ENCODE measurements at places on chromosomes 3 and 15.

- no peak for DNase-seq
Measured at GRCh38 chr3:180871901-180872300, 40.6 kb upstream of the FXR1 start.

GRCh38 chr15:65192016-65192415, 6.9 kb upstream of the CLPX start:
- DNase-seq = peak; percentile 18

GRCh38 chr3:167918686-167919085, 177.0 kb downstream of the GOLIM4 start:
- no peak for DNase-seq

GRCh38 chr3:14652-15051, 181.9 kb upstream of the CHL1 start:
- DNase-seq = no peak

DNA sequence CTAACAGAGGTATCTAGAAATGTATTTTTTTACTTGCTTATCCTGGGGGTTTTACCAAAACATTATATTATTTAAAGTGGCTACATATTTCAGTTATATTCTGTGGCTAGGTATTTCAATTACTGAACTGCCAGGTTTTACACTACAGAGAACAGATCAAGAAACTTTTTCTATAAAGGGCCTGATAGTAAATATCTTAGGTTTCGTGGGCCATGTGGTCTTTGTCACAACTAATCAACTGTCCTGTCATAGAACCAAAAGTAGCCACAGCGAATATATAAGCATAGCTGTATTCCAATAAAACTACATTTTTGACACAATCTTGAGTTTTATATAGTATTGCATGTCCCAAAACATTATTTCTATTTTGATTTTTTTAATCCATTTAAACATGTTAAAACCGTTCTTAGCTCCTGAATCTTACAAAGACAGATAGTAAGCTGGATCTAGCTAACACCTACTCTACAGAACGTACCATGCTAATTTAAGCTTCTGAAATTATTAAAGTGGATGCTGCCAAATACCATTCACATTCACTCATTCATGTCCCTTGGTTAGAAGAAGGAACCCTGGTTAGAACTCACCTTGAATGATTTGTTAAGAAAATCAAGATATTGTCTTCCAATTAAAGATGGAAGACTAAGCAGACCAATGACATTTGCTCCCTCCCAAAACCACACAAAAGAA, 118.2 kb upstream of the TGFBR2 start:
- no peak for DNase-seq

DNA sequence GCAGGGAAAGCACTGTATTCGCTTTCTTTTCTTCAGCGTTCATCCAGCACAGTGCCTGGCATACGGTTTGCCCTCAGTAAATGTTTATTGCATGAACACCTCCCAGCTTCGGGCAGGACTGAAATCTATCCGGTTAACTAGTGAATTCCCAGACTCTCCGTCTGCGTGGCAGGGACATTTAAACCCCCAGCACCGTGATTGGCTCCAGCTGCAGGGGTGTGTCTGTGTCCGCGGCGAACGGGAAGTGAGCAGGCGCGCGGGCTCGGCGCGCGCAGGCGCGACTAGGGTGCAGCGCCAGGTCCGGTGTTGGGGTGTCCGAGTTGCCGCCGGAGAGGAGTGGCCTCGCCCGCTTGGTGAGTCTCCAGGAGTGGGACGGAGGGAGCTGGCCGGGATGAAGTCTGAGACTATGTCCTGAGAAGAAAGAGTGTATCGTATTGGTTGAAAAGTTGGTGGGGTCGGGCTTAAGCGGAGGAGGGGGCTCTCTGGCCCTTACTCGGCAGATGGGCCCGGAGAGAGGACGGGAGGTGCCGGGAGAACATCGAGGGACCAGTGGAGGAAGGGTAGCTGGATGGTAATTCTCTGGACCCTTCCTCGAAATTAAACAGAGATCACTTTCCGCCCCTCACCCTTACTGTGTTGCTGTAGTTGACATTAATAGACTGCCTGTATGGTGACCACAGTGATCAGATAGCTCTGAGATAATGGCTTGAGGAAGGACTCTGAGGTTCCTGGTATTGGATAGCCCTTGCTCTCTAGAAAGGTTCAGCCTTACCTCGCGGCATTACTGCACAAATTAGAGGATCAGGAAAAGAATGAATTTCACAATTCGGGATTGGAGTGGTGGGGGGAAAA, at the start of gene SNAP23:
TSS of gene SNAP23 (plus strand) at position 274 of the 852 bp plus-strand sequence. CDS start 16,213 bp downstream, outside the sequence.
- DNase-seq = peak; percentile 98

GRCh38 chr3:195040094-195040493, 230.9 kb downstream of the XXYLT1 start:
- no peak for DNase-seq

DNA sequence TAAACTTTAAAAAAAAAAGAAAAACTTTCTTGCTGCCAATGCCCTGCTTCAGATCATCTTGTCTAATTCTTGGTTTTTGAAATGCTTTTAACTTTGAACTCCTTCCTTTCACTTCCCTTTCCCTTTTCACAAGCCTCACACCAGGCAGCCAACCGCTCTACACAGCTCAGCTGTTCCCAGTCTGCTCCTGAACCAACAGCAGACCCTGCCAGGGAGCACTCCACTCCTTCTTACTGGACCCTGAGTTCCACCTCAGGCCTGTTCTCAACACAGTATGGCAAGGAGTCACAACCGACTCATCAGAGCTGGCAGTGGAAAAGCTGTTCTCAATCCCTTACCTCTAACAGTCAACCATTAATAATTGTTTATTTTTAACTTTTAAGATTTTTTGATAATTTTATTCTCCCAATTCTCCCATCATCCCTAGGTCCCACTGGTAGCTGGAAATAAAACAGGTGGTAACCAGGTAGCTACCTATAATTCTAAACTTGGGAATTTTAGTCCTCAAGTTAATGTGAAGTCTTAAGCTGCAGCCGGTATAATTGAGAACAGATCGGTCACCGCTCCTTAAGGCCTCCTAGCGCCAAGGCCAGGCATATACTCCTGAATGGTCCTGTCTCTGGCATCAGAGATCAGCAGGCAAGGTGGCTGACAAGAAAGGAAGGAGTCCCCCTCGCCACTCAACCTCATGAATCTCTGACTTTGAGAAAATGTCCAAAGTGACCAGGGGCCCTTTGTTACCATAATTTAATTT, 43.9 kb downstream of the BOC start:
- DNase-seq = no peak

GRCh38 chr3:193140381-193140780, 100.6 kb upstream of the PLAAT1 start:
- no peak for DNase-seq

DNA sequence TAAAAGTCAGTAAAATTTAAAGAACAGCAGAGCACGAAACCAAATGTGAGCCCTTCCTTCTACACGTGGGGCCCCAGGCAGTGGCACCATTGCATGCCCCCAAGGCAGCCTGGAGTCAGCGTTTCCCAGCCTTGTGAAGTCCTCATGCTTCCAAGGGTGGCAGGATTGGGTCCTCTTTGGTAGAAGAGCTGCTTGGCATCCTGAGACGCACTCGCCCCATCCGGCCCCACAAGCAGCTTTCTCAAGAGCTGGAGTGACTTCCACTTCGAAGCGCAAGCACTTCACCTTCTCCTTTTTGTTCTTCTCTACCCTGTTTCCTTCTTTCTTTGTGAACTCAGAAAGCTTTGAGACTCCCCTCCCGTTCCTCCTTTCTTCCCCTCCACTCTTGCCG, 34.7 kb downstream of the ZNF710 start:
- DNase-seq = no peak

- DNase-seq = no peak
Measured at GRCh38 chr3:123899300-123899865, 15.3 kb upstream of the MYLK start.

DNA sequence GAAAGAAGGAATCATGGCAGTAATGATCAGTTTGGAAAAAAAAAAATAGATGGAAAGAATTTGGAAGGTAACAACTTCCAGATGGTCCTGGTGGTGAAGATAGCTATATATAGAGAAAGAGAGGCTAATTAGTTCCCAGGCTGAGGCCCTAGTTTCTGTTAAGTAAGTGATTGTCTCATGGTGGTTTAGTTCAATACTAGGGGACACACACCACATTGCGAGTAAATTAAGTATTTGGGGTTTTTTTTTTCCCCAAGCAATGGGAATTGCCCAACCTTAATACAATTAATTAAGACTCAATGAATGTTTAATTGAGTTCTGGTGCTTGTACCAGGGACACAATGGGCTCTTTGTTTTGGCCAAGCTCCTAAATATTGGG, 143.8 kb upstream of the WNT5A start:
- DNase-seq = no peak

- no peak for DNase-seq
Measured at GRCh38 chr3:22122567-22122966, 371.6 kb upstream of the ZNF385D start.

DNA sequence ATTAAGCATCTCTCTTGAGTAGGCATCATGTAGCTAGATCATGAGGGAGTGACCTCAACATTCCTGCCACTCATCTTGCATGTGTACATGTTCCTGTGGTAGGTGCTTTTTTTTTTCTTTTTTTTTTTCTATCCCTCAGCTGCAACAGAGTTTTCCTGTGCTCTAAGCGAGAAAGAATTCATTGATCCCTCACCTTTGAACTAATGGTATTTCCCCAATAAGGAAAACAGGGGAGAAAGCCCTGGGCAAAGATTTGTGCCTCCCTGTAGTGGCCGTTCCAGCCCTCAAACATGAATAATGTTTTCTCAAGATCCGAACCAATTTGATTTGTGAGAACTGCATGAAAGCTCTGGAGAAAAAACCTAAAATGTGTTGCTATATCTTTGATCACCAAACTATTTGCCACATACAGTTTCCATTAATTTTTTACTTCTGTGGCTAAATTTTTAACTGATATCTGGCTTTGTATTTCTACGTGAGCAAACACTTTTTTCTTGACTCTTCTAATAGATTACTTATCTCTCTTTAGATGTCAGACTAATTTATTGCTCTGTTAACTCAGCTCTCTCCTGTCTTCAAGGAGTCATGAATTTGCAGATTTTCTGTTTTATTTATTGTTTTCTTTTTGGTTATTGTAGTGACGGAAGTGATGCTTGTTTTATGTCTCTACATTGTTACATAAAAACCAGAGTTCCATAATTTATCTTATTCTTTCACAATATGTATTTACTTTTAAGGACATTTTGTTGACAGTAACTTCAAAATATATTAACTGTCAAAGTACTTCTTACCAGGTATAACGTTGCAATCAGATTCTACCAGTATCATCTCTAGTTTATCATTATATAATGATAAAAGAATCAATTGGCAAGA, 1396.5 kb downstream of the OTOL1 start:
- no peak for DNase-seq

GRCh38 chr3:188780193-188781147, 391.3 kb upstream of the TPRG1 start:
- no peak for DNase-seq

DNA sequence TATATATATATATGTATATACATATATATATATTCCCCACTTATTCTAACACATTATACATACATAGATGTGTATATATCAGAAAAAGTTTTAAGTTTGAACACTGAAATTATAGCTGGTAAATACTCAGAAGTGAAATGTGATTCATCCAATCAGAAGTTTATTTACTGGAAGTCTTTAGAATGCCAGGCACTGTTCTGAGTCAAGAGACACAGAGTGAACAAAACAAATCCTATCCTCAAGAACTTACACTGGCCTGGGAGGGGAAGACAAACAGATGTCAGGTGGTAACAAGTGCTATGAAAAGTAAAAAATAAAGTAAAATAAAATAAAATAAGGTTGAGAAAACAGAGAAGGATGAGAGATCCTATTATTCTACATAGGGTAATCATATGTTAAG, 13.4 kb downstream of the DHX36 start:
- no peak for DNase-seq

GRCh38 chr3:152209776-152210175, 59.0 kb upstream of the MBNL1 start:
- no peak for DNase-seq

DNA sequence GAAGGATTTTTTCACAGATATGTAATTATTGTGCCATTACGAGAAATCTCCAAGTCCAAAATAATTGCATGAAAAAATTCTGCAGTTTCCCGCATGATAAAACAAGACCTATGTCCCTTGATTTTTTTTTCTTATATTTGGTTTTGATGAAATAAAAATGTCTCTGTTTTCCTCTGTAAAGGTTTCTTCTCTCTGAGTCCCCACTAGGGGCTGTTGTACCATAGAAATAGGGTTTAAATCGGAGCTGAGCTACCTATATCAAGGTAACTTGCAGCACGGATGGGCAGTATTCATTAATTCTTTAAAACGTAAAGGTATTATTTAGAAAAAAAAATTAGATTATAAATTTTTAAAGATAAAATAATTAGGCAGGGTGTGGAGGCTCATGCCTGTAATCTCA, 66.6 kb upstream of the IGF1R start:
- no peak for DNase-seq

GRCh38 chr3:60081381-60082095, 1031.7 kb upstream of the CFAP20DC start:
- no peak for DNase-seq

DNA sequence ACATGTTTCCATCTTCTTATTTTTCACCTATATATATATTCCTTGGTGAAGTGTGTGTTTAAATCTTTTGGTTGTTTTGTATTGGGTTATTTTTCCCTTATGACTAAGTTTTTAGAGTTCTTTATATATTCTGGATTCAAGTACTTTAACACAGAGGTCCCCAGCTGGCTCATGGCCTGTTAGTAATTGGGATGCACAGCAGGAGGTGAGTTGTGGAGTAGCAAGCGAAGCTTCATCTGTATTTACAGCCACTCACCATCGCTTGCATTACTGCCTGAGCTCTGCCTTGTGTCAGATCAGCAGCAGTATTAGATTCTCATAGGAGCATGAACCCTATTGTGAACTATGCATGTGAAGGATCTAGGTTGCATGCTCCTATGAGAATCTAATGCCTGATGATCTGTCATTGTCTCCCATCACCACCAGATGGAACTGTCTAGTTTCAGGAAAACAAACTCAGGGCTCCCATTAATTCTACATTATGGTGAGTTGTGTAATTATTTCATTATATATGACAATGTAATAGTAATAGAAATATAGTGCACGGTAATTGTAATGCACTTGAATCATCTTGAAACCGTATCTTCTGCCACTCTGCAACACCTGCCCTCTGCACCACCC, 151.6 kb downstream of the RSRC1 start:
- peak; percentile 2 for DNase-seq

DNA sequence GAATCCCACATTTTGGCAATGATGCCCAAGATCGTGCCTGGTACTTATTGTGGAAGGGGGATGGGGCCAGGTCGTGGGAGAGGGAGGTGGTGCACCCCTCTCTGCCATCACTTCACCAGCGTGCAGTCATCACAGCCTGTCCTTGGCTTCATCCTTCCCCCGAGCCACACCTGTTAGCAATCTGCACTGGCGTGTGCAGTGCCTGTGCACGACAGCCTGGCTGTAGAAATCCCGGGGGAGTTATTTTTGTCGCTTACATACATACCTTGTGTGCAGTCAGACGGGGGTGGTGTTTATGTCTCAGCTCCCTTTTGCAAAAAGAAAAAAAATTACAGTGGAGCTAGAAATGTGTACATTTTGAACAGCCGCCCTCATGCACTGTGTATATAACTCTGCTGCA, 216.0 kb downstream of the TLE3 start:
- no peak for DNase-seq

DNA sequence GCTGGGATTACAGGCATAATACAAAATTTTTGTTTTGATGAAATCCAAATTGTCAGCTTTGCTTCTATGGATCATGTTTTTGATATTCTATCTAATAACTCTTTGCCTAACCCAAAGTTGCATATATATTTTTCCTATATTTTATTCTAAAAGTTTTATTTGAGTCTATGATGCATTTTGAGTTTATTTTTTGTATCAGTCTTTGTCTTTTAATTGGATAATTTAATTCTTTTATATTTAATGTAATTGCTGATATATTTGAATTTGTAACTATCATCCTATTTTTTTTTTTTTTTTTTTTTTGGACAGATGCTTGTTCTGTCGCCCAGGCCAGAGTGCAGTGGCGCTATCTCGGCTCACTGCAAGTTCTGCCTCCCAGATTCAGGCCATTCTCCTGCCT, 19.7 kb upstream of the DENND4A start:
- DNase-seq = no peak

Data from RKO (cell line).